ENCODE measurements at places on chromosomes 3 and 15.
A peak's percentile ranks its signal among the peaks of the same experiment; 100 is the strongest.

DNA sequence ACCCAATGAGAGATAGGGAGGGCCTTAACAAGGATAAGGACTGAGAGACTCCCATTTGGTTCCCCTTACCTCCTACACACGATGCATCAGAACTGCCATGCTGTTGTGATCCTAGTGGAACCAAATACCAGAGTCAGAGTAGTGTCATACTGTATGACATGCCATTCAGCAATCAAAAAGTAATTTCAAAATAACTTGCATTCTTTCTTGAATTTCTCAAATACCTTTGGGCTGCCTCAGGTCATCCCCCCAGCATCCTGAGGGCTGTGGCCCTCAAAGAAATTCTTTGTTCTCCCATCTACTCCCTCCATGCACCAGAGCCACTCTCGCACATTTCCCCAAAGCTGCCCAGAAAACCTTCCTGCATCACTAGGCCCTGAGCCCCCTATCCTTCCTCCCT is 68.9 kb upstream of the PPP2R3A start:
- no peak for DNase-seq

- no peak for DNase-seq
Observed at GRCh38 chr3:38131621-38132369, 5.1 kb downstream of the ACAA1 start.

GRCh38 chr3:138203938-138204337 is 16.8 kb downstream of the ARMC8 start:
- DNase-seq = no peak

GRCh38 chr15:66763186-66764071 is 61.4 kb downstream of the SMAD6 start:
- no peak for DNase-seq

DNA sequence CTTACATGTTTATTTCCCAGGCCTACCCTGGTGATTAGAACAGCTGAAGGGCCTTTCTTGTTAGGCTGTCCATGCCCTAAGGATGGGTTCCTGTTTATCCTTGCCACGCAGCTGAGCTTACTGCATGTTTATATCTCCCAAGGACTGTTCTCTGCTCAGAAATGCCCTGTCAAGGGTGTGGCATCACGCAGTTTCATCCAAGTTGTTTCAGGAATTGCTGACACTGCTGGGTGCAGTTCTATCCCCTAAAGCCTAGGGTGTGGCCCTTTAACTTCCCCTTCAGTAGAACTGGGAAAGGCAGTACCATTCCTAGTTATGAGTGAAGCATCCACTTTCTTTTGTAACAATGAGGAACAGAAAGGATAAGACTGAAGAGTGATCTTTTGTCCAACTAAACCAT is 5.0 kb downstream of the ELL3 start:
- no peak for DNase-seq

DNA sequence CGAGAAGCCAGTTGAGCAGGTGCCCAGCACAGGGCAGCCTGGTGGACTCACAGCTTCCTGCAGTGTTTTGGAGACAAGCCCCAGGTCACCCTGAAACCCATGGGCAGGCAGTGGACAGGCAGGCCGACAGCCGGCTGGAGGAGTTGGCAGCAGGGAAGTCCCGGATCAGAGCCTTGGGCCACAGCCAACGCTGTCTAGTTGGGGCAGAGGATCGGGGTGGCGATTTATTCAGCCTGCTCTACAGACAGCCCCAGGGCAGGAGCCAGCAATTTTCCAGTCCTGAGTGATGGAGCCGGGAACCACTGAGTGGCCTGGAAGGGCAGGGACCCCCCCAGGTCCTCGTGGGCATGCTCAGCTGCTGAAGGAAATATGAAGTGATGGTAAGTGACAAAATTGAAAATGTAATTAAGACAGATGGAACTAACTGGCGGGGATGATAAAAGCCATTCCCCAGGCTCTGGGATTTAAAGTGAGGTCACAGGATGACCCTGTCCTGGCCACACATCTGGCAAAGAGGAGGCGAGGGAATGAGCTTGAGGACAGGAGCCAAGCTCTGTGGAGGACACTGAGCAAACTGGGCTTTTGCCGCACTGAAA is 34.4 kb upstream of the TBC1D21 start:
- no peak for DNase-seq

- DNase-seq = no peak
Observed at GRCh38 chr15:39247574-39247973, 333.3 kb upstream of the THBS1 start.

DNA sequence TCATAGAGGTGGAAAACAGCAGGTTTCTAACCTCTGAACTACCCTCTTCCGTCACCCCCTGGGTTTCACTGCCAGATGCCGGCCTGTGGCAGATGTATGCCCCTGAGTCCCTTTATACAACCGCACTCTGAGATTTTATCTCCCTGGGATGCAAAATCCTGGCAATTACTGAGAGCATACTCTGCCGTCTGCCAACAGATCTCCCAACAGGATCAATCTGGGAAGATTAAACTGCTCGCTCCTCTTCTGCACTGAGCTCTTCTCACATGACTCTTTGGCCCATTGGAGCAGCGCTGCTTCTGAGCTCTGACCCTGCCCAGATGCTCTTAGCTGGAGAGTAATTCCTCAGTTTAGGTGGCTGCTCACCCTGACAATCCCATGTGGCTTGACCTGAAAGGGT is 133.2 kb downstream of the LIPC start:
- DNase-seq = no peak

- DNase-seq = no peak
Observed at GRCh38 chr3:134002306-134002705, 27.4 kb downstream of the SLCO2A1 start.

- DNase-seq = no peak
Observed at GRCh38 chr15:29123171-29123570, 146.5 kb downstream of the NSMCE3 start.

DNA sequence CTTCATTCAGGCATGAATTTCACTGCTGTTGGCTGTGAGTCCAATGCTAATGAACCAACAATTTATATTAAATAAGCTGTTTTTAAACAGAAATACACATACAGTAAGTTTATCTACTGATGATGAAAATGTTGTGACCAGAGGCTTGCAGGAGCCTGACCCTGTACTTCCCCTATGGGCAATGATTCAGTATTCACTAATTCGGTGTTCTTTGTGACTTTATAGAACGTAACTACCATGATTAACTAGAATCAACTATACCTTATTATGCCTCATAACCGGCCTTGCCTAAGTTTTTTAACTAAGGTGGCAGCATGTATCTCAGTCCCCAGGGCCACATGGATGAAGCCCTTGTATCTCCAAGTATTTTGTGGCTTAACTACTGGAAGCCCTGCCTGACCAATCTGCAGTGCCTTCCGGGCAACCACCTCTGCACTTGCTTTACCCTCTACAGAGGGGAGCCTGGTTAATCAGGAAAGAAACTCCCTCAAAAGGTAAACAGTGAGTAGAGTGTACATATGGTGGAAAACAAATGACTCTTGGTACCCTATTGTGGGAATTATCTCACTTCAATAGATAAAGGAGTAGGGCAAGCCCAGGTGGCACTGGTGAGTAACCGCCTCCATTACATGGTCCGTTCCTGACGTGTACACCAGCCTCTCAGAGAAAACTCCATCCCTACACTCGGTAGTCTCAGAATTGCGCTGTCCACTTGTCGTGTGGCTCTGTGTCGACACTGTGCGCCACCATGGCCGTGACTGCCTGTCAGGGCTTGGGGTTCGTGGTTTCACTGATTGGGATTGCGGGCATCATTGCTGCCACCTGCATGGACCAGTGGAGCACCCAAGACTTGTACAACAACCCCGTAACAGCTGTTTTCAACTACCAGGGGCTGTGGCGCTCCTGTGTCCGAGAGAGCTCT is 11.6 kb upstream of the CLDN18 start:
- DNase-seq = no peak

DNA sequence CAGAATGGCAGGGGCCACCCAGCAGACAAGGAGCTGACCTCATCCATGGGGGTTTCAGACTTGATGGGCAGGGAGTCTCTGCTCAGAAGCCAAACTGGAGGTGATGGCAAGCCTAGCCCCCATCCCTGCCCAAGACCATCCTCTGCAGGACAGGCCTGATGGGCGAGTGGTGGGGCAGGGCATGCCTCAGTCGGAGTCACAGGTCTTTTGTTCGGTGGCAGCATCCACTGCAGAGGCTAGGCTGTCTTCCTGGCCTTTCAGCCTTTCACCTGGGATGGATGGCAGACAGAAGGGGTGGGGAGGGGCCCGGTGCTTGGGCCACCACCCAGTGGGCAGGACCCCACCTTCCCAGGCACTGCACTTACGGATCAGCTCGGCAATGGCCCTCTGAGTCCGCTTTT is 44.4 kb downstream of the PTH1R start:
- DNase-seq = no peak

DNA sequence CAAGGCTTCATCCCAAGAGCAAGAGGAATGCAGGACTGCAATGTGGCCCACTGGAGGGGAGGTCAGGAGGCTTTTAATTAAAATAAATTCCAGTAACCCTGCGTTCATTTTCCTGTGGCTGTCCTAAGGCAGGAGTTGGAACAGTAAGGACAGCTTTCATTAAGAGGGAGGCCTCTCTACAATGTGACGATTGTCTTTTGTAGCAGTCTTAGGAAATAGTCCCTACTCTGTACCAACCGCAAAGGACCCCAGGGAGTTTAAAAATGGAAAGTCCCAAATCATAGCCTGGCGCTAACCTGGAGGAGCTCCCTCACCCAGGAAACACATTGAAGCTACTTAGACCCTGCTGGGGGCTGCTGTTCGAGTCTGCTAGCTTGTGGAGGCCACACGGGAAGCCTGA is 62.8 kb downstream of the SYNM start:
- DNase-seq = peak; percentile 28

DNA sequence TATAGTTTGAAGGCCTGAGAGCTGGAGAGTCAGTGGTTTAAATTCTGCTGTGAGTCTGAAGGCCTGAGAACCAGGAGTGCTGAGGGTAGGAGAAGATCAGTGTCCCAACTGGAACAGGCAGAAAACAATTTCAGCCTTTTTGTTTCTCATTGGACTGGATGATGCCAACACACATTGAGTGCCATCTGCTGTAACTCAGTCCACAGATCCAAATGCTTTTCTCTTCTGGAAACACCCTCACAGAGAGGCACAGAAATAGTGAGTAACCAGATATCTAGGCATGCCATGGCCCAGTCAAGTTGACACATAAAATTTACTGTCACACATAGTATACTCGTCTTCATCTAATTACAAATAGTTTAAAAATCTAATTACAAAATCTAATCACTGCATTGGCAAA is 100.8 kb downstream of the NEO1 start:
- no peak for DNase-seq

GRCh38 chr3:144942093-144942837 is 970.6 kb downstream of the DIPK2A start:
- DNase-seq = no peak
